Hematopoietic multipotent progenitor cell treated with erythropoietin and hydrocortisone succinate and interleukin-3 and kit ligand, for 4 days (in vitro differentiated cells): ENCODE measurements at places on chromosomes 7 and 10.

DNA sequence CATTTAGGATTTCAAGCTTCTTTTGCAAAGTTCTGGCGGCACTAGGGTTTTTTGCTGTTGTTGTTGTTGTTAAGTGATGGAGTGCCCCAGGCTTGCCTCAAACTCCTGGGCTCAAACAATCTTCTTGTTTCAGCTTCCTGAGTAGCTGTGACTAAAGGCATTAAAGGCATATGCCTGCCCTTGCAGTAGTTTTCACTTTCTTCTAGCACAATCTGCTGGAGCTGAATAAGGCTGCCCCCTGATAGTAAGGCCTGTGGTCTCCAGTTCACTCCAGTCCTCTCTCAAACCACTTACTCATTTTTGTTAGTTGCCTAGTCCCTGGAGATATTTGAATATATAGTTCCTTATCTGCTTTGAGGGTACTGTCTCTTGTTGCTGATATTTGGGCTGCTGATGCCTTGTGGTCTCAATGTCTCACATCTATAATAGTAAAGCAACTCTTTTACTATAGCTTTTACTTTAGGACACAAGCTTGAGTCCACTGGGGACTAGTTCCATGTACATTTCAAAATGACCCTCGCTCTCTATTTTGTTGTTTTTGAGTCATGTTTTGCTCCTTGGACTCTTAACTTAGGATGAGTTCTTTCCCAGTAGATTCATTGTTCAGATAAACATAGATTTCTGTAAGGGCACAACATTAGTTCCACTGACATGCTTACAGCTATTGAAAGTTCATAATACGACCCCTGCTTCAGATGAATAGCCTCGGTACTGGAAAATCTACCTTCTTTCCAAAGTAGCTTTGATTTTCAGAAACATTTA is 25.5 kb downstream of the PHF14 start:
- peak; percentile 85 for DNase-seq

GRCh38 chr7:133754708-133755107 is 372.4 kb upstream of the LRGUK start:
- no peak for DNase-seq

DNA sequence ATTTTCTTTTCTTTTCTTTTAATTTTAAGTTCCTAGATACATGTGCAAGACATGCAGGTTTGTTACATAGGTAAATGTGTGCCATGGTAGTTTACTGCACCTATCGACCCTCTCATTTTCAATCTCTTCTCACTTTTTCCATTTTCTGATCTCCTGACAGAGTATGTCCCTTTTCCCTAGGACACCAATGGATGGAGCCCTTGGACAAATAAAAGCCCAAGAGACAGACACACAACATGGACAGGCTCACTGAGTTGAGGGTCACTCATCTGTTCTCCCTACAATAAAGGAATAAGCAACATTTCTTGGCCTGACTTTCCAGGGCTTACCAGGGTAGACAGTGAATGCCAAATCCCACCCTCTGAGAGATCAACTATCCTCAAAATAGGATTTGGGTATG is 15.2 kb upstream of the UBE2D1 start:
- DNase-seq = no peak

GRCh38 chr7:2728316-2729030 is 40.5 kb downstream of the AMZ1 start:
- DNase-seq = no peak
